GM12891 (cell line): ENCODE measurements at places on chromosomes 4 and X.

DNA sequence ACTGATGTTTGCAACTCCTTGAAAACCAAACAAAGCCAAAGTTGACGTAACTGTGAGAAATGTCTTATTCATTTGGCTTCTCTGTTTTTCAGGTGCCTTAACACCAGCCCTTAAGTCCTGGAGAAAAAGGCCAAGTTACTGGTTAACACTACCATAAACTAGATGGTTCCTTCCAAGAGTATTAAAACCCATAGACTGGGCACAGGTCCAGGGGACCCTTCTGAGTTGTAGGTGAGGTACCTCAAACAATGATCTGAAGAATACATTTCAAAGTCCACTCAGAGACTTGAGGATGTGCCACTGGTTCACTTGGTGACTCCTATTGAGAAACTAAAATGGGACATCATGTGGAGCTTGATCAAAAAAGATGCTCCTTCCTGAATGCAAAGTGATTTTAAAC is 87.0 kb downstream of the NKX6-1 start:
- DNase-seq: no peak

DNA sequence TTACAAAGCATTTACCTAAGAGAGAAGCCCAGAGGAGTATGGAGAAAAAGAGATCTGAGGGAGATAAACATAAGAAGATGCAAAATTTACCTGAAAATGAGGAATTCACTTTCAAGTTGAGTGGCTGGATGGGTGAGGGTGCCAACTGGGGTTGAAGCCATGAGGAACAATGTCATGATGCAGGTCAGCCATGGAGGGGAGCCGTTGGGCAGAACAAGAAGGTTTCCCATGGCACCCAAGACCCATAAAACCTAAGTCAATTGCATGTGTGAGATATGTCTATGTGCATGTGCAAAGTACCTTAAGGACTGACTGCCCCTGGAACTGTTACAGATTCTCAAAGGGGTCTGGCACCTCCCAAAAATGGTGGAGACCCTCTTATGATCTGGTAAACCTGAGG is 46.6 kb upstream of the PRRG1 start:
- no peak for DNase-seq

GRCh38 chrX:50448565-50448964 is 22.1 kb downstream of the DGKK start:
- no peak for DNase-seq

- no peak for DNase-seq
Observed at GRCh38 chr4:159269956-159270355, 167.1 kb downstream of the RAPGEF2 start.

DNA sequence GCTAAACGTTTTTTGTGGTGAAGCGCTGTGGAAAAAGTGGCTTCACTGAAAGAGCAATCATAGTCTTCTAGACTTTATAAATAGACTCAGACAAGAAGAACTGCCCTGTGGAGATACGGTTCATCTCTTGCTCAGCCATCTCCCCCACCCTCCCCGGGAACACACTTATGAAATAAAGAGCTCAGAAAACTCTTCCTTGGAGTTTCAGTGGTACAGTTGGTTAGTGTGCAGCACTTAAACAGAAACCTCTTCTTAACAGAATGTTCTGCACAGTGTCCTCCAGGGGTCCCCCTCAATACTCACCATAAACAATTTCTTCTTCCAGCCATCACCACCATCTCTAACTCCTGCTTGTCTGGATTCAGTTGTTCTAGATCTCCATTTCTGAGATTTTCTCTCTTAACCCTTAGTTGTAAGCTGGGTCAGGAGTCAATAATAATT is 313.0 kb downstream of the ARHGAP10 start:
- peak; percentile 43 for DNase-seq

GRCh38 chr4:148030193-148030873 is 298.4 kb downstream of the ARHGAP10 start:
- no peak for DNase-seq

DNA sequence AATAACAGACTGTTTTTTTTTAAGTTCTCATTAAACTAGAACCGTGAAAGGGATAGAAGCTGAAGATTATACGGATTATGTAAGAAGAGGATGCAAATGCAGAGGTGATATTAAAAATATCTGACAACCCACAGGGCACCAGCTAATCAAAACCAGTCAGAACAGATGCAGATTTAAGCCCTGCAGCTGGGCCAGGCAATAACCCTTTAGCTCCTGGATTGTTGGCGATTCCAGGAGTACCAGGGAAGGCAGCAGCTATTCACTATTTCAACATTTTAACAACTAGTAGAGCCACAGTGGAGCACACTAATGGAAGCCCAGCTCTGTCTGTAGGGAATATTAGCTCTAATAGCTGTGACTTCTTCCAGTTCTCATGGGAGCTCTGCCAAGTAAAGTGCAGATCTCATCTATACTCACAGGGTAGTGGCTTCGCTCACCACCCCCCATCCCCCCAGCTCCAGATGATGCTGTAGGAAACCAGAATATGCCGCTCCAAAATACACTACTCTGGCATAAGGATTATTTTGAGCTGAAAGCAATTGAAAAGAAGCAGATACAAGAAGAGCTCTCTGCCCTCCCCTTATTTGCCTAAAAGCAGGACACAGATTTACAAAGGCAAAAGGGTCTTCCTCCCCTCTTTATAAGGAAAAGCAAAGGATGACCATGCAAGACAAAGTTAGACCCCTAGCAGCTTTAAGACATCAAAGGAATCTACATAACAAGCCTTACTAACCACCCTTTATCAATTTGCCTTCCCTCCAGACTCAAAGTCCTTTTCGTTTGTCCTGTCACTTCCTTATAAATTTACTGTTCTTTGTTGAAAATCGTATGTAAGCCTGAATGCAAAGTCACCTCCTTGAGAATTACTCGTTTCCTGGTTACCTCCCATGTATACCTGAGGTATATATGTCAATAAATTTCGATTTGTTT is 13.7 kb downstream of the SCD5 start:
- no peak for DNase-seq

DNA sequence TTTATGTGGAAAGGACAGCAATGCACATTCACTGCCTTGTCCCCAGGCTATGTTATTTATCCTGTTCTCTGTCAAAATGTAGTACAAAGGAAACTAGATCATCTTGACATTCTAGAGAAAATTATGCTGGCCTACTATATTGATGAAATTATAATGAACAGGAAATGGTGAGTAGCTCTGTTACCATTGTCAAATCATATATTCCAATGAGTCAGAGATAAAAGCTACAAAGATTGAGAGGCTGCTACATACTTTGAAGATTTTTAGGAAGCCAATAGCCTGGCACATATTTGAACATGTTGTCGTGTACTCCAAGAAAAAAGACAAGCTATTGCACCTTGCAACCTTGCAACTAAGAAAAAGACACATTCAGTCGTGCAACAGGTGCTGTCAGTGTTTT is 52.7 kb upstream of the TET2 start:
- DNase-seq: no peak

DNA sequence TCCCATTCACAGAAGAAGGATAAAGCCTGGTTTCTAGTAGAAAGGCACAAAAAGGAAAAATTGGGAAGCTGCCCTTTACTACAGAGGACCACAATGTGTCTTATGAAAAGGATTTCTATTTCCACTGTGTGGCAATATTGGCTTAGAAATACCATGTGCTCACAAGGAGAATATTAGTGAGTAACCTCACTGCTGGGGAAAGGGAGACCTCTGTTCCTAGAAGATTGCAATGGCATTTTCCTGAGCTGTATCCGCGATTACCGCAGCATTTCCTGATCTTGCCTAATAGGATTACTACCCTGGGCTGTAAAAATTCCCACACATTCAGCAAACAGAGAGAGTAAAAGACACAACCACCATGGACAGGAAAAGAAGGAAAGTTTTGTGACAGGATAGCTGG is 308.8 kb upstream of the TECRL start:
- no peak for DNase-seq

DNA sequence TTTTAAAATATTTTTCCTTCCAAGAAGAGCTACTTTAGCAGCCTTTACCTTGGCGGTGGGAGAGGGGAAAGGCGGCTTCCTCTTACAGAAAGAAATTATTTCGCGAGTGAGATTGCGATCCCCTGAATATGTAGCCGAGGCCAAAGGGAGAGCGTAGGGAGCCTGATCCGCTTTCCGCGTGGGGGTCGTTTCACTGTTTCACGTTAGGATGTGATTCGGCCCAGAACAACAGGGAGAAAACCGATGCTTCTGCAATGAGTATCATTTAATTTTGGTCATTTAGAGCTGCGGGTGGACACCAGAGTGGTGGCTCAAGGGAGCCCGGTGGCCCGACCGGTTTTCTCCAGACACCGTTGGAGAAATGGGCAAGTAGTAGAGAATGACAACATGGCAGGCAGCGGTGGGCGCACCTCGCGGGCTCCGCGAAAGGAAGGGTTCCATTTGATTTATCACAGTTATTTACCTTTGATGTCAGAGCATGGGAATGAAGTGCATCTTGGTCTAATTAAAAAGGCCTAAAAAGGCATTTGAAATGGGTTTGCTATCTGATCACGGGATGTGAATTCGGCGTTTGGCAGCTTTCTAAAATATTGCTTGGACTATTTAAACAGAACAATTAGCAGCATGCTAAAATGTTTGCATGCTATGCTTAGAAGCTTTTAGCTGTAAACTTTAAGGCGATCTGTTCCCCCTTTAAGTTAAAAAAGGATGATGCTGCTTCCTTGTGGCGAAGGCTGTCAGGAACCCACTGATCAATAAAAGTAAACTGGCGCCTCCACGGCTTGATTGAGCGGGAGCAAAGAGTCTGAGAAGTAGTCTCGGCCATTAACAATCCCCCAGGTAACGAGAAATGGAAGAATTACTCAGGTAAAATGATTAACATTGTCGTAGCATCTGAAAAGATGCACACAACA is 2.0 kb upstream of the PCDH19 start:
- no peak for DNase-seq

GRCh38 chr4:168453146-168453545 is 27.1 kb downstream of the DDX60L start:
- no peak for DNase-seq

- DNase-seq: no peak
Observed at GRCh38 chr4:76059750-76060149, 14.8 kb upstream of the ART3 start.

DNA sequence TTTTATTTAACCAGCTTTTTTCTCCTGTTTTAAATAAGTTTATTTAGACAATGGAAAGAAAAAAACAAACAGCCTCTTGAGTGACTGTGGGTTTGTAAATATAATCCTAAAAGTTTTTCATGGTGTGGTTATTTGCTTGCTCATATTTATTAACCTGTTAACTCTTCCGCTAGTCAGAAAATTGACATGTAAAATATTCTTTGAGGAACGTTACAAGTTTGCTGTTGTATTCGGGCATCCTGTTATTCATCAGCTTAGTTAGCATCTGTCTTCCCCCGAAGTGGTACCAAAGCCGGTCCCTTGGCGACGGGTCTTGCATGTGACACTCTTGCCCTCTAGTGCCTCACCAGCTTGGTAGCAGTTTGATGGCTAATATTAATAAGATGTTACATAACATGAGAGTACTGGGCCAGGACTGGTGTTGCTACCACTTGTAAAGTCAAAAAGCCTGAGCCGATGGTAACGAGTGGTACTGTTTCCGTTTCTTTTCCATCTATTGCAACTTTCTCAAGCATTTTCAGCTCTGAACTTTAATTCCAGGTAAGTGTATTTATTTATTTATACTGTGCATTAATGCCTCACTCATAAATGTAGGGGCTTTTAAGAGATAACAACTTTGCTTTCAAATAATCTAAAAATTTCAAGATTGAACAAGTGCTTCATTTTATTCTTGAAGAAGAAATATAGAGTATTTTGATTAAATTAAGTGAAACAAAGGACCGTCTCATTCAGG is at the start of gene NDST3:
TSS of gene NDST3 (plus strand) at position 434 of the 733 bp plus-strand sequence. CDS start 19,425 bp downstream, outside the sequence.
- DNase-seq: peak; percentile 24

DNA sequence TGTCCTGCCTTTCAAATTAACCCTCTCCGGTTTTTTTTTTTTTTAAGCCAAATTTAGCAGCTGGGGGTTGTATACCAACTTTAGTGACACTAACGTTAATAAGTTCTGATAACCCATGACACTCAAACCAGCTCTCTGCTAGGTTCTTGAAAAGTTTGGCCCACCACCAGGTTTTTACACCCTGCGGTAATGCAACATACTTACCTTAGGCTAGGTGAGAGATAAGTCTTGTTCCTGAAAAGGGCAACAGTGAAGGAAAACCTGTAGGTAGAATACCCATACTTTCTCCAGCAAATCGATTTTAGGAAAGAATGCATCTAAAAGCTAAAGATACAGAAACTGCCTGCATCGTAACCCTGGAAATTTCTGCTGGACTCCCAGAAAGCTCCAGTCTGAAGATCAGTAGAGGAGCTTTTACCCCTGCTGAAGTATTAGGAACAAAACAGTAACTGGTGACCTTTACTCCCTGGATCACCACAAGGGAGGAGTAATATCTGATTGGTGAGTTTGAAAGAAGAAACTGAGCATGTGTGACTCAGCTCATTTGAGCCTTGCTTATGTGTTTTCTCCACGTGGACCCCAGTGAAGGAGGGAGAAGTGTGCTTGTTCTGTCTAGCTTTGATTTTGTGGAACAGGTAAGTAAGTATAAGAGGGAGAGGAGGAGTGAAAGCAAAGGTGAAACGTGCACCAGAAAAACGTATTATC is 34.4 kb upstream of the COX18 start:
- DNase-seq: no peak

DNA sequence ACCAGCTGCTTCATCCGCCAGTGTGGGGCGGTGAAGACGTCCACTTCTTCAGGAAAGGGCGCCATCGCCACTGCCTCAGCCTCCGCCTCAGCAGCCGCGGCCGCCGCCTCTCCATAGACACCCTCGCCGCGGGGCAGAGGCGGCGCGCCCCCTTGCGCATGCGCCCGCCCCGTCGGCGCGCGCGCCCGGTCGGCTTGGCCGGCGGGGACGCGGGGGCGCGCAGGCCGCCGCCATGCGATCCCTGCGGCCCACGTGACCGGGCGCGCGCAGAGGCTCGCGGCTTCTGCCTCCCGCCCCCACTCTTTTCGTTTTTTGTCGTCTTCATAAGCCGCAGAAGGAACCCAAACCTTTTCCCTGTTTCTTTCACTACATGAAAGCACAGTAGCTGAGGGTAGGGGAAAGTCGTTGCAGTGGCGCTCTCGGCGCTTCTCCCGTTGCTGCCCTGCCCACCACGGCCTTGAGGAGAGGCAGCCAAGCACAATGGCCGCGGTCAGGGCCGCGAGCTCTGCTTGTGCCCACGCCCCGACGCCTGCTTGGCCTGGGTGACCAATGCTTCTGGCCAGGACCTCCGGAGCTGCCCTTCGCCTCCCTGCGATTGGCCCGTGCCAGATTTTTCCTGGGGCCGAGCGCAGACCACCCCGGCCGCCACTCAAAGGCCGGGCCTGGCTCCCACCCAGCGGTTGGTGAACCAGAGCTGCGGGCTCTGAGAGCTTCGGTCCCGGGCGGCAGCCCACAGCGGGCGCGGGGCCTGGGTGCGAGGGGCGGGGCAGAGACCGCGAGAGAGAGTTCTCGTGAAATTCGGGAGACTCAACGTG is at the start of gene FBXL5:
TSS of gene FBXL5 (minus strand) at position 135 of the 815 bp plus-strand sequence. CDS start at position 65, 70 bp downstream.
- DNase-seq: peak; percentile 88

- no peak for DNase-seq
Observed at GRCh38 chr4:143260750-143261149, 75.9 kb upstream of the GAB1 start.

DNA sequence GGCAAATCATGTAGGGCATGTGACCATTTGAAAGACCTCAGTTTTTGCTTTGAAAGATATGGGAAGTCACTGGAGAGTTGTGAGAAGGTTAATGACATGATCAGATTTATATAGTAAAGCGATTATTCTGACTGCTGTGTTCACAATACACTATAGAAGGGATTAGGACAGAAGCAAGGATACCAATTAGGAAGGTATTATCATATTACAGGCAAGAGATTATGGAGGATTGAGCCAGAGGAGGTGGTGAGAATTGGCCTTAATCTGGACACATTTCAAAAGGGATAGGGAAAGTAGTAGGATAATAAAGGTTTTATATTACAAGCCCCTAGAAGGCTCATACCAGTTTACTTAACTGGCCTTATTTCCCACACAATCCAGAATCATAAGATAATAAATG is 124.9 kb upstream of the POF1B start:
- DNase-seq: no peak

GRCh38 chr4:177480795-177481194 is 38.6 kb upstream of the AGA start:
- no peak for DNase-seq
